ENCODE measurements at places on chromosomes 12 and 14.

DNA sequence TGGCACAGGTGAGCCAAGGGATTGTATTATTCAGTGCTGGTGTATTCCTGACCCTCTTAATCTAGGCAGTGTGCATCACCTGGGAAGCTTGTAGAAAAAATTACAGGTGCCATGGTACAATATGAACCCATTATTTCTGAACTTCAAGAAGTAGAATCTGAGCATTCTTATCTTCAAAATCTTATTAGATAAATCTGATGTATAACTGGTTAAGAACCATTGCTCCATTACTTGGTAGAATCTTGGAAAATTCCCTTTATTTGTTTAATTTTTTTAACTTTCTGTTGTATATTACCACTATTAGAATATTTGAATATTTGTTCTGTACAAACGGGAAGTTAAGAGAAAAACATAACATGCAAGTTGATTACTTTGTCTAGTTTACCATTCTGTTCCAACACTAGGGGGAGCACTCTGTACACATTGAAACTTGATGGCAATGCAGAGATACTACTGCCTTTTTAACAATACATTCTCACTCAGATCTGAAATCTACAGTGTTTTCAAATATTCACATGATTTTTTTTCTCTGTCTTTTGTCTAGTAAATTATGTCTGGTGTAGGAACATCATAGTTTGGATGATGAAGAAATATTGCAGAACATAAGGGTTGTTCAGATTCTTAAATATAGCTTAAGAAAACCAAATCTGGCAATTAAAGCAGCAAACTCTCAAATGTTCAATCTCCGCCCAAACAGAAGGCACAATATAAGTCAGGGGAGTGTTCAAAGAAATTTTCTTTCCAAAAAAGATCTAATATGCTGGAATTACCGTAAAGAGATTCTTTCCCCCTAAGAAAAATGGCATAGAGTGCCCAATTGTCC lies 196.6 kb downstream of the PCNX1 start:
- DNase-seq, result no peak

- DNase-seq, result no peak
Measured at GRCh38 chr14:75875958-75876357, 105.8 kb downstream of the TGFB3 start.

DNA sequence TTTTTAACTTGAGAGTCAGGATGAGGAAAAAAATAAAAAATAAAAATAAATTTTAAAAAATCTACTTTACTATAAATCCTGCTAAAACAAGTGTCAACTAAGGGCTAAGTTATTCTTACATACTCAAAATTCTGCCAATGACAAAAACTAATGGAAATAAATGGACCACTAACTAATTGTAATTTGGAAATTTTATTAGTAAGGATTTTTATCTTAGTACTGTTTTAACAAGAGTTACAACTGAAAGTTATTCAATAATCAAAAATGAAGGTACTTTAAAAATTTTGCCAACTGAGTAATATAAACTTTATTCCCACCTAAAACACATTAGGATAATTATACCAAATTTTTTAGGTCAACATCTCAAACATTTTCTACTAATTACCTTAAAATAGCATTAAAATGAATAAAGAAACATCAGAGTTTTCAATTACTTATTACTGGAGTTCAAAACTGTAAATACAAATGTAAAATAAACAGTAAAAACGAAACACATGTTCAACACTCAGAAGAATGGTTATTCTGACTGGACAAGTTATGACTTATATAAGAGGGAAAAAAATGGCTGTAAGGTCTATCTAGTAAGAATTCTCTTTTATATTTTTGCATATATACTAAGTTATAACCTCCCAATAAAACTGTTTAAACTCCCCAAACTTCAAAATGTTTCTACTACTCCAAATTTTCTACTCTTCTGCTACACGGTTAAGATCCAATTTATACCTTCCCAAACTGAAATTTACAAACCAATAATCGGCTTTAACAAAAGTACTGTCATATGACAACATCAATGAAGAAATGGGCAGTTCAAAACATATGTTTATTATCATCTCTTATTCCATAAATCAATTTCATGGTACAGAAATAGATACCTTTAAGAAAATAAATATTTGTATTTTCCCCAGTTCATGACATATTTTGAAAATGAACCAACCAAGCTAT lies 2.7 kb downstream of the HECTD1 start:
- no peak for DNase-seq

DNA sequence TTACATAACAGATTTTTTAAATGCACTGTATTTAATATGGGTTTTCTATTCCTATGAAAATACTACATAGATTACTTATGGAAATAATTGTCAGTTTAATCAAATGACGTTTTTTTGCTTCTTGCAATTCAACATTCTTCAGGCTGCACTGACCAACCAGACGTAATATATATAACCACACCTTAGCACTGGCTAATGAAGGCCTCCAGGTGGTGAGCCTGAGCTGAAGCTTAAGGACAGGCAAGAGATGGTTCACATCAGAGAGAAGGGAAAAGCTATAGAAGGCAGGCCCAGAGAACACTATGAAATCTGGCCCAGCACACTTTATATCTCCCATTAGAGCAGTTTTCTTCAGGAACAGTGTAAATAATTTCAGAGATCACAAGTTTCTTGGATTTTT lies 2.8 kb upstream of the MDGA2 start:
- DNase-seq, result no peak

- DNase-seq, result no peak
Measured at GRCh38 chr12:69105101-69105962, 134.0 kb upstream of the CPSF6 start.

DNA sequence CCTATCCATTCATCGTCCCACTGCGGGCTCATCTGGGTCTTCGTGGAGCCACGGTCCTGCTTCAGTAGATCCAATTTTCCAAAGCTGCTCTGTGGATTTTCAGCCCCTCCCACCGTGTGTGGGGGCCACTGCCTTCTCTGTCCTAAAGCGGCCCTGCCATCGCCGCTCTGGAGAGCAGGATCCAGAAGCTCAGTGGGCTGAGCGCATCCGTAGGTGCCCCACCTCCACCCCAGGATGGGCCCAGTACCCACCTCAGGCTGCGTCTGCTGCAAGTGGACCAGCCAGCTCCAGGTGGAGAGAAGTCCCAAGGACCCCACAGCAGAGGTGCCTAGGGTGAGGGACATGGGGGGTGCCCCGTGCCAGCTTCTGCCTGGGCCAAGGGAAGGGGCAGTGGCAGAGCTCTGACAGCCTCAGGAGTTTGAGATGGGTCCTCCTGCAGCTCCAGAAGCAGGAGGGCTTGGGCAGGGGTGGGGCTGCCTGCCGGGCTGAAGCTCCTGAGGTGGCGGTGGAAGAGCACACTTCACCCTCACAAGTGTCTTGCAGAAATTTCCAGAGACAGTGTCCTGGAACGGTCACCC lies 148.1 kb upstream of the C14orf180 start:
- no peak for DNase-seq

- DNase-seq, result no peak
Measured at GRCh38 chr12:26360062-26360461, 164.7 kb downstream of the SSPN start.

DNA sequence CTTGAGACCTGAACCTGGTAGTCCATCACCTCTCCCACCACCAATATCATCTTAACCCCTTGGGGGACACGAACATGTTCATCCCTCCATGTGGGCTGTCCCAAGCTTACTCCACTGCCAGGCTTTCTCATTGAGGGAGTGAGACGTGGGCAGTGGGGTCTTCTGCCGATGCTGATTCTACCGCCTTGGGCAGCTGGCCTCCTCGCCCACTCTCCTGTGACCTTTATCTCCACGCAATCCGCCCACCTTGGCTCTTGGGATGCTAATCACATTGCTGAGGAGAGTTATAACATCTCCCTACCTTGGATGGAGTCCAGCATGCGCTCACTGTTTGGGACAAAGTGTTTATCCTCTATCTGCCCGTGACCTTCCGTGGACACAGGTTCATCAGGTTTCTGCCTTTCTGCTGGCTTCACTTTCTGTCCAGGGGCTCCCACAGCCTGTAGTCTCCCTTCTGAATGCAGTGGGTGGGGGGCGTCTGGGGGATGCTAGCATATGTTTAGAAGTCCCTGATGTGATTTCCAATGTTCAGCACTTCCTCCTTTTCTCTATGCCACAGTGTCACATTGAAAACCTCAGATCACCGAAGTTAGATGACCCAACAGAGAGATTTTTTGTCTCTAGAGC lies 53.2 kb upstream of the ESRRB start:
- DNase-seq, result no peak

DNA sequence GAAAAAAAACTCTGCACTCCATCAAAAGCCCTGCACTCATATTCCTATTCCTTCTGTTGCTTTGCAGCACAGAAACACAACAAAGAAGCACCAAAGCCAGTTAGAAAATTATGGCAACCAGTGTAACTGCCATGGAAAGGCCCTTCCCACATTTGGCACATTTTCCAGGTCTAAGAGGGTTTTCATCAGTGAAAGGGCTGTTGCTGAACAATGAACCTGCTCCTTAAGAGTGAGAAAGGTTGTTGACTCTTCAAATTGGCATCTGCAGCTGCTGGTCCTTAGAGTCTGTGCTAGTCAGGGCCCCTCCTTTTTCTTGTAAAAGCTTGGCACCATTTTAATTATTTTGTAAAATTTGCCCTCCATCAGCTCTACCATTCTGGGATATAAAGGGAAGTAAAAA lies 378.7 kb upstream of the KITLG start:
- no peak for DNase-seq

GRCh38 chr14:88227693-88228092 lies 95.4 kb downstream of the KCNK10 start:
- DNase-seq, result no peak

DNA sequence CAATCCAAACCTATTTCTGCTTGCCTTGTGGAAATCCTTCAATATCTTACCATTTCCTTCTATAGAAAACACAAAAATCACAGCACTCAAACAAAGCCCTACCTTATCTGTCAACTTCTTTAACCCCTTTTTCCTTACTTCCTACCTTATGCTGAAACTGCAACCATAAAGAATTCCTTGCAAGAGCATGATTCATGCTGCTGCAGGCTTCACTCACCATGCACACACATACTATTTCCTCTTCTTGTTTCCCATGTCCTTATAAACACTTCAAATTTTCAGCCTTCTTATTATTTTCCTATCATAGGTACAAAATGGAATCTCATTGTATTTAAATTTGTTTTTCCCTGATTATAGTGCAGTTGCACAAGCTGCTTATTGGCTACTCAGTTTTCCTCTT lies 23.3 kb downstream of the LMNTD1 start:
- DNase-seq, result no peak

DNA sequence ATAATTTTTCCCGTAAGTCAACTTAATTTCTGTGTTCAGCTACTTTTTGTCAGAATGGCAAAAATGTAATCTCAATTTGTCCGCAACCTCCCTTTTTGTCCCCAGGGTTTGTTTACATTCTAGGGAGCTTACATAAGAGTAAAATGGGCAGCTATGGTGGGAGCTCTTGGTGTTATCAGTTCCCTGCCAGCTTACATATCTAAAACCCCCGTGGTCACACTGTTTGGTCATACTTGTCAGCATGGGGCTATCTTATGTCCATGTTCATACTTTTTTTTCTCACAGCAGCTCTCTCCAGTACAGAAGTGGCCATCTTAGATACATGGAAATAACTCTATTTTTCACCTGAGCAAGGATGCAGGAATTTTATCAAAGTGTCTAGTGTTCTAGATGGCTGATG lies 16.7 kb downstream of the SLCO1C1 start:
- no peak for DNase-seq

- no peak for DNase-seq
Measured at GRCh38 chr14:79057333-79057732, 887.2 kb downstream of the NRXN3 start.

DNA sequence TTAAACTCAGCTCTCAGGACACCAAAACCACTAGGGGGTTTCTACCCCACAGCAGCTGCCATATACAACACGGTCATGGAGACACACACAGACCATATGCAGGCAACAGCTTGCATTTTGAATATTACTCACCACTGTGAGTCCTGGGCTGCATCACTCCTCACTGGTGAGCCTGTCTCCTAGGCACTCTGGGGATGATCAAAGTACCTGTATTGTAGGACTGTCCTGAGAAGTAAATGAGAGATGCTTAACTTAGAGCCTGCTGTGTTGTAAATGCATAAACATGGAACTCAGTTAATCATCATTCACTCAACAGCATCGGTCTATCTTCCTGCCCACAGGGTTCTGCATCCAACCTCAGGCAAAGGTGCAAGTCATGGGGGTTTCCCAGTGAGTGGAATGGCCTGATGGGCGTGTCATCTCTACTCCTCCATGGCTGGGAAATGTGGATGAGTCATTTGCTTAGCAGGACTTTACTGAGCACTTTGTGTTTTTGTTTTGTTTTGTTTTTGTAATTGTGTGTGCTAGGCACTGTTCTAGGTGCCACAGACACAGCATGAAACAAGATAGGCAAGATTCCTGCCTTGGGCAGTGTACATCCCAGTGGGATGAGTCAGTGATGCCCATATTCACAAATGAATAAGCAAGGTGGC lies 1141.2 kb upstream of the TMEM132C start:
- no peak for DNase-seq

DNA sequence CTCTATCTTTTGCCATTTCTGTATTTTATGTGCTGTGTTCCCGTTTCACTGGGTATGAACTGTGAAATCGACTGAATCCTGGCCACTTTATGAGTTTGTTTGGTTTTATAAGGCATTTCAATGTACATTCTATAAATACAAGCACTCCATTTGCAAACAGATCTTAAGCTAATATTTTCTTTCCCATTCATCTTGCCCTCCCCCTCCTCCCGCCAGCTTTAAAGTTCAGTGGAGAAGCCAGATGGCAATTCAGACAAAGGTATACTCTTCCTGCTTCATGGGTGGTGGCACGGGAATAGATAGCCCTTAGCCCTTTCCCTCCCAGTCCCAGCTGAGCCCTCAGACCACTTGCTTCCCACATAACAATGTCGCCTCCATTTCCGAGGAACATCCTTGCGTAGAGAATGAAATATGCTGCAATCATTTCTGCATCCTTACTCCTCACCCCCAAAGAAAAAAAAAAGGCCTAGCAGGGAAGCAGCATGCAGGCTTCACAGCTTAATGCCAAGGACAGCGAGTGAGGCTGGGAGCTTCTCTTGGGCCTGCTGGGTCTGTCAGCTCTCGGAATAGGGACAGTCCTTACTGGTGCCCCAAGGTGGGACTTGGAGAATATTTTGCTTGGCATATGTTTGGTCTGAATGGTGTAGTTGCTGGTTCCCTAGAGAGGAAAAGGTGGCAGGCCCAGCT lies 52.8 kb upstream of the SRSF5 start:
- no peak for DNase-seq

- DNase-seq, result no peak
Measured at GRCh38 chr12:84691266-84691665, 221.3 kb downstream of the SLC6A15 start.

- DNase-seq, result no peak
Measured at GRCh38 chr14:66603945-66604344, 96.0 kb downstream of the GPHN start.

- DNase-seq, result no peak
Measured at GRCh38 chr14:65846196-65846868, 433.8 kb downstream of the FUT8 start.

- DNase-seq, result peak; percentile 53
Measured at GRCh38 chr14:75307700-75308379, 29.2 kb downstream of the FOS start.

- DNase-seq, result no peak
Measured at GRCh38 chr12:115968211-115968610, 309.3 kb downstream of the MED13L start.

- DNase-seq, result no peak
Measured at GRCh38 chr14:51269634-51270033, 29.6 kb downstream of the TMX1 start.
